GM18507 (cell line): ENCODE measurements at places on chromosomes 2 and 18.

DNA sequence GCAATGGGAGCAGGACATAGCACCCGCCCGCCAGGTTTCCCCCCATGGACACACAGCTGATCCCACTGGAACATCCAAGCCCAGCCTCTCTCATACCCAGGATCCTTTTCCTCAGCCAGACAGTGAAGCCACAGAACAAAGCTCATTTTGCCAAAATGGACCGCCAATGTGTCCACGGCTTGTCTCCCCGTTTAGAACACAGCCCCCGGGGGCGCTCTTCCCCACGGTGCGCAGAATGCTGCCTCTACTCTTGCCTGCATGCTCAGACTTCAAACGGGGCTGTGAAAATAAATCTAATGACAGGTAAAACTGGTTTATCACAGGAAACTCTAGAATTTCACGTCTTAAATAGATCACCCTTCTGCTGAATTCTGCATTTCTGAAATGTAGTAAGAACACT, 548.5 kb upstream of the ID2 start:
- DNase-seq: no peak

DNA sequence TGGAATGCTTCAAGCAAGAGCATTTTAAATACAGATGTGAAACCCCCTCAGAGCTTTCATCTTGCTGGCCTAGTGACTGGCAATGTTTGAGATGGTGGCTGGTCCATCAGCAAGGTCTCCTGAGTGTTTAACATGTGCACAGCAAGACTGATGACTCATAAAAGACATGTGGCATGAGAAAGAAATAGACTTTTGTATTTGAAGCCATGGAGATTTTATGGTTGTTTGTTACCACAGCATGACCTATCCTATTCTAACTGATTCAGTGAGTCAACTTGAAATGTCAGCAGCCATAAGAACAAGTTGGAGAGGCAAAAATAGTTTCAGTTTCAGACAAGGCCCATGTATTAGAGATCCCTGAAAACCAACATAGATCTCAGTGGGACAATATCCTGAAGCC, 154.7 kb upstream of the LYPD1 start:
- DNase-seq: no peak

- DNase-seq: no peak
These were observed 73.7 kb downstream of the CDK15 start for GRCh38 chr2:201879996-201880395.

DNA sequence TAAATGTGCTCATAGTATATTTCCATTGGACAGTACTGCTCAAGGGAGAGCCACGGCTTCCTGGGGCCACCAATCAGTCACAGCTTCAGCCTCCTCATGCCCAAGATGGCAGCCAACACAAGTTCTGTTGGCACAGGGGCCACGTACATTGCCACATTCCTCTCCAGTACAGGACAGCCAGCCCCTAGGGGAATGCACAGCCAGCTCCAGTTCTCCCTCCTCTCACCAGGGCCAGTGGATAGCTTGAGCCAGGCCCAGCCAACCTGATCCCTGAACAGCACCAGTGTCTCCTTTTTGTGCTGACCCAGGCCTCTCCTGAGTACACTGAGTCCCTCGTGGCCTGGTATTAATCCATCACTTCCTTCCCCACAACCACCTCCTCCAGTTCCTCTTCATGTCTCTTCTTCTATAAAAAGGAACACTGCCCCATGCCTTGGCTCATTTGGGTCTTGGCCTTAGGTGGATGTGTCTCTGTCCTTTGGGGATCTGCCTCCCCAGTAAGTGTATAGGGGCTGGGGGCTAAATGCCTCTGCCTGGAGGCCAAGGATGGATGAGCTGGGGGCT, 168.7 kb downstream of the TNS1 start:
- DNase-seq: no peak

DNA sequence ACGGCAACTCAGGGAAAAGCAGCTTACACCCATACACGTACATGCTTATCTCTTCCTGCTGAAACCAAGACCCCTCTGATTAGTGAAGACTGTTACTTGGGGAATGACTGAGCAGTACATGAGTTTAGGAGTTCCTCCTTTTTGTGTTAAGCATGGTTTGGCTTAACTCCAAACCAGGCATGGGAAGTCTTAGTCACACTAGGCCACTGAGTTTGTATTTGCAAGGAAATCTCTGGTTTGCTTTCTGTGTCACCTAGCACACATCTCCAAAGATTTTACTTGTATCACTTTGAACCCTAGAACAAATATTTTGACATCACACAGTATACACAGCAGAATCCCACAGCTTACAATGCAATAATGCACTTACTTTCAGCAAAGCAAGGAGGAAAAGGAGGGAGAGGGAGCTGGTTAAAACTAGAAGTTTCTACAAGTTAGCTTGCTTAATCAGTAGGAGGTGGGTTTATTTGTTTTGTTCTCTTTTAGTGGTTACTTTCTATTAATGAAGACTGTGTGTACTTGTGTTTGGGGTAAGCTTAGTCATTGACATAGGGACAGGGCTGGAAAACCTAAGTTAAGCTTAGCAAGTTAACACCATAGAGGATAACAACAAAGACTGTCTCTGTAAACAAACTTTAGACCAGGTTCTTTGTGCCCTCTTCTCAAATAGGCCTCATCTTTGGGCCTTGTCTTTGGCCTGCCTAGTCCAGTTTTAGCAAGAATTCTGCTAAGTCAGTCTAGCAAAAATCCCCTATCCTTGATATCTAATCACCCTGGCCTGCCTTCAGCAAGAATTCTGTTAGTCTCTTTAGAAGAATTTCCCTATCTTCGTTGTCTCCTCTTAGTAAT, 219.4 kb downstream of the MREG start:
- DNase-seq: no peak

DNA sequence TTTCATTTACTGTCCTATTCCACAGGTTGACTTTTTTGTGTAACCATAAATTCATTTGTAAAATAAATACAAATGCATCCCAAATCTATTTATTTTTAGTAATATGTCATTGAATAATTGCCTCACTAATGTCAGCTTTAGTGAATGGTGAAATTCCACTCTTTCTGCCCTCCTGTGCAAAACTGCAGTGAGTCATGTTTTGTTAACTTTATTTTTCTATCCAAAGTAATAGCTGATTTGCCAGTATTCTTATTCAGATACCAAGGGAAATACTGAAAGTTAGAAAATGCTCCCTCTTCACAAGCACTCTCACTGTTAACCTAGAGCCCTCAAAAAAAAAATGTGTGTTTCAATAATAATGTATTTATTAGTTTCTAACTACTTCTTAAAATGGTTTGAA, 322.8 kb downstream of the RIT2 start:
- no peak for DNase-seq

DNA sequence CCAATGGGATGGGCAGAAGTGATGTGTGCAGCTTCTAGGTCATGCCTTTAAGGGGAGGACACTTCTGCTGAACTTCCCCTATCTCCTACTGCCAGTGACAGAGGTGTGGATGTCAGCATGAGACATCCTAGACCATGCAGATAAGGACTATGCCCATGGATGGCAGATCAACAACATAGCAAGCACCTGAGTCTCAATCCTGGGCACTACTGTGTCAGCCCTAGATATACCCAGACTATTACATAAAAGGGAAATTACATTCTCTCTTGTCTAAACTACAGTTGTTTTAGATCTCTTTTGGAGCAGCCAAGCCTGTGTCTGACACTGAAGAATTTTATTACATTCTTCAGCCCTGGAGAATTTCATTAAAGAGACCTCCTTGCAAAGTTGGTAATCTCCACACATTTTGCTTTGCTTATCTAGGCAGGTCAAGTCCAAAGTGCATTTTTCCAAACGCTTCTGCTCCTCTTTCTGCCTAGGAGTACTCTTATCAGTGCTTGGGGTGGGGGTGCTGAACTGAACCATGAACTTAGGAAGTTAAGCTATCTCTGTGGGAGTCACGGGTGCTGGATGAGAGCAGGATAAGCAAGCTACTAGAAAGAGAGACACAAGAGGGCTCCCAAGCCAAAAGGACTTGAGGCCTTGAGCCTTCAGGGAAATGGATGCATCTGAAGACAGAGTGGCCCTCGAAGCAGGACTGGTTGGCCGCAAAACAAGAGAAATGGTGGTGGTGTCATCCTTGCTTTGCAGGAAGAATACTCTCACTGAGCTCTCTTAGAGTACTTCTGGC, 95.2 kb upstream of the SPRED2 start:
- DNase-seq: no peak

DNA sequence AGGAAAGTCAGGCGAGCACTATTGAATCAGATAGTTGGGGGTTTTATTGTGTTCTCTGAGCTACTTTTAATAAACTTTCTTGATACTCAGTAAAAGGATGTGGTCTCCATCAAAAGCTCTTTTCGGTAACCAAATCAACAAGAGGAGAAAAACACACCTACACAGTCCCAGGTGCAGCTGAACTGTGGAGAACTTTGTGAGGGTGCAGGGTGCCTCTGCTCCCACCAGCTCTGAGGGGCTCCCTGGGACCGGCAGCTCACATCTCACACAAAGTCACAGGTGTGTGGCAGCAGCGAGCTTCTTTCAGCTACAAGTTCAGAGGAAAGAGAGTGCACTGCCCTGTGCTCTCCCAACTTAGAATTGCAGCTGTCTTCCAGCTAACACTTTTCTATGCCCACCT, 650.4 kb downstream of the RNF144A start:
- DNase-seq: no peak

- peak; percentile 8 for DNase-seq
These were observed 656.4 kb downstream of the MBD2 start for GRCh38 chr18:53567929-53568574.

GRCh38 chr2:134823832-134824231, 14.6 kb upstream of the ACMSD start:
- DNase-seq: no peak

DNA sequence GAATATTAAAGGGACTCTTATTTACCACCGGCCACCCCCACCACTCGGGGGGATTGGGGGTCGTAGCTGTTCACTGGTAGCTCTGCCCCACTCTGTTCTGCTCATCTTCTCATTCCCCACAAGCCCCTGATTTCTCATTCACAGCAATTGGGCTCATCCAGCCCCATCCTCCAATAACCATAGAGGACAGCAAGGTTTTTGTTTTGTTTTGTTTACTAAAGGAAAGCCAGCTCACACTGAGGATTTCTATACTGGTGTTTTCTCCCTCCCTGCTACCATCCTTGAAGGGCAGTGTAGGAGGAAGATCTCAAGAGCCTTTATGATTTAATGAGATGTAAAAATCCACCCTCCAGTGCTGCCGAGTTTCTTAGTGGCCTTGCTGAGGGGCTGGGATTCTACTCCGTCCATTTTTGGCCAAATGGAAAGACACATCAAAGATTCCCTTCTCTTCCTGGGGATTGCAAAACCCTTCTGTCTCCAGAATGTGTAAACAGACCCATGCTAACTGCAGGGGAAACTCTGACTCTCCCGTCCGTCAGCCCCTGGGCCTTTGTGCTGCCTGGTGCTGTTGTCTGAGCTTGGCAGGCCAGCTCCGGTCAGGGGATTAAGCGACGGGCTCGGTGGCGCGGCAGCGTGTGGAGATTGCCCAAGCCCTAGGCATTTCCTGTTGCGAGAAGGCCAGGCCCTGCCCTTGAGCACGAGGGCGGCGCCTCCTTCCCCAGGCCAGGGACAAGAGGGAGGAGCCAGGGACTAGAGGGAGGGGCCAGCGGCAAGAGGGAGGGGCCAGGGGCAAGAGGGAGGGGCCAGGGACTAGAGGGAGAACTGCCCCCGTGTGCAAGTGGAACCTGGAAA, 165.0 kb downstream of the ANTXR1 start:
- peak; percentile 17 for DNase-seq

DNA sequence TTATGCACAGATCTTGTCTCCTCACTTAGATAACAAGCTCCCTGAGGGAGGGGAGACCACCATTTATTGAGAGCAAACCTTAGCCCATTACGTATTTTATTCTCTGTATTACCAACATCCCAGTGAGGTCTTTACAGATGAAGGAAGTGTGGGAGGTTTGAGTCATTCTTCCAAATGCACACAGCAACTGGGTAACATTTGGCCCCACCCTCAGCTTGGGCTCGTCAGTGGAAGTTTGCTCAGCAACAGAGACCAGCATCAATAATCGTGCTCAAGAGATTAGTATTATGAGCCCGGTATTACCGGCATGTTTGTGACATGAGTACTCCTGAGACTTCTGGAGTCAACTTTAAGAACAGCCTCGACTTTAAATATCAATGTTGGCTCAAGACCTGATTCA, 168.6 kb downstream of the ETAA1 start:
- DNase-seq: no peak

DNA sequence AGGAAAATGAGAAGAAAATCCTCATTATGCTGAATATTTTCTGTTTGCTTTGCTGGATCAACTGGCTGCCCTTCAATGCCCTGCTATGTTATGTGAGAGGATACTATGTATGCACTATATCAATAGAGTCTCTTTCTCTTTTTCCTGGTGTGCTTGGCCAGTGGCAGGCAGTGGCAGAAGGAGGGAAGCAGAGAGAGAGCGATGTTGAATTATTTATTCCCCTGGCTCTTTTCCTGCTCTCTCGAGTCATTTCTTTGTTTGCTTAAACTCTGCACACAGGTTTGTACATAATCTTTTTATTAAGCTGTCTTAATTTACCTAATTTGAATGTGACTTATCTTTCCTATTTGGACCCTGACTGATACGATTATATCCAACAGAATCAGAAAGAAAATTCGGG, 1727.3 kb downstream of the SUCLG1 start:
- DNase-seq: no peak

GRCh38 chr2:239305222-239305575, 95.6 kb downstream of the HDAC4 start:
- no peak for DNase-seq

- no peak for DNase-seq
These were observed 127.8 kb downstream of the STK39 start for GRCh38 chr2:168119515-168120141.

- DNase-seq: no peak
These were observed 13.1 kb upstream of the ACTR3 start for GRCh38 chr2:113876503-113877387.

GRCh38 chr2:216302981-216303676, 69.2 kb downstream of the MARCHF4 start:
- no peak for DNase-seq
